ENCODE measurements at places on chromosomes 3 and 15.

- DNase-seq, result no peak
These were observed 68.9 kb upstream of the TNFSF10 start for GRCh38 chr3:172591876-172592771.

- no peak for DNase-seq
These were observed 69.6 kb upstream of the ATP13A3 start for GRCh38 chr3:194556086-194557056.

DNA sequence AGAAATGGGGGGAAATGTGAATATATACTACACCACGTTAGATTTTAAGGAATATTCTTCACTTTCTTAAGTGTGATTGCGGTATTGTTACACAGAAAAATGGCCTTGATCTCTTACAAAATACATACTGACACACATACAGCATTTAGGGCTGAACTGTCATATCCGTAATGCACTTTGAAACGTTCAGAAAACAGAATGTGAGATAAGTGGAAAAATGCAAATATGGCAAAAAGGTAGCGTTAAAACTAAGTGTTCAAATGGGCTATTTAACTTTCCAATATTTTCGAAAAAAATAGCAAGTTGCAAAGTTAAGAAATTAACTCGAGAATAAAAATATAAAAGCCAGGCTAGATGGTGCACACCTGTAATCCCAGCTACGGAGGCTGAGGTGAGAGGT is 1.8 kb downstream of the ZNF280D start:
- DNase-seq, result no peak

GRCh38 chr15:49627407-49627877 is 6.6 kb downstream of the DTWD1 start:
- no peak for DNase-seq

GRCh38 chr3:104933972-104934371 is 432.7 kb upstream of the ALCAM start:
- no peak for DNase-seq

Measured in renal cortex interstitium (tissue), 15 donors.